ENCODE measurements at places on chromosomes 6 and 20.

- no peak for DNase-seq
These were observed 59.7 kb downstream of the PHACTR1 start for GRCh38 chr6:12776291-12776690.

GRCh38 chr20:39576771-39577170 is 614.6 kb downstream of the DHX35 start:
- no peak for DNase-seq

DNA sequence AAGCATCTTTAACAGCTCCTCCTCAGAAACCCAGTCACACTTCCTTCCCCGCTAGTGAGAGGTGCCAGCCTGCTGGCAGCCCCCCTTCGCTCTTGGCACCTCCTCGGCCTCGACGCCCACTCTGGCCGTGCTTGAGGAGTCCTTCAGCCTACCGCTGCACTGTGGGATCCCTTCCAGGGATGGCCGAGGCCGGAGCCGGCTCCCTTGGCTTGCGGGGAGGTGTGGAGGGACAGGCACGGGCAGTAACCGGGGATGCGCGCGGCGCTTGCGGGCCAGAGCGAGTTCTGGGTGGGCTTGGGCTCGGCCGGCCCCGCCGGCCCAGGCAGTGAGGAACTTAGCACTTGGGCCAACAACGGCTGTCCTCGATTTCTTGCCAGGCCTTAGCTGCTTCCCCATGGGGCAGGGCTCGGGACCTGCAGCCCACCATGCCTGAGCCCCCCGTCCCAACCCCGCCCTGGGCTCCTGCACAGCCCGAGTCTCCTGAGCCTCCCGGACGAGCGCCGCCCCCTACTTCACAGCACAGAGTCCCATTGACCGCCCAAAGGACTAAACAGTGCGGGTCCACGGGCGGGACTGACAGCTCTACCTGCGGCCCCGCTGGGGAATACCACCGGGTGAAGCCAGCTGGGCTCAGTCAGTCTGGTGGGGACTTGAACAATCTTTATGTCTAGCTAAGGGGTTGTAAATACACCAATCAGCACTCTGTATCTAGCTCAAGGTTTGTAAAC is 51.6 kb downstream of the RIOK1 start:
- DNase-seq, result no peak

GRCh38 chr6:17938901-17939300 is 48.5 kb downstream of the KIF13A start:
- DNase-seq, result no peak
